ENCODE measurements at places on chromosomes 1 and 21.

- no peak for DNase-seq
Observed at GRCh38 chr1:114669562-114670082, at the start of gene DENND2C. Gene DENND2C, minus strand, starts transcription at chr1:114670049. Its CDS starts 44,065 bp downstream, at chr1:114625984.

- DNase-seq: no peak
Observed at GRCh38 chr1:160827418-160827817, 31.4 kb downstream of the LY9 start.

DNA sequence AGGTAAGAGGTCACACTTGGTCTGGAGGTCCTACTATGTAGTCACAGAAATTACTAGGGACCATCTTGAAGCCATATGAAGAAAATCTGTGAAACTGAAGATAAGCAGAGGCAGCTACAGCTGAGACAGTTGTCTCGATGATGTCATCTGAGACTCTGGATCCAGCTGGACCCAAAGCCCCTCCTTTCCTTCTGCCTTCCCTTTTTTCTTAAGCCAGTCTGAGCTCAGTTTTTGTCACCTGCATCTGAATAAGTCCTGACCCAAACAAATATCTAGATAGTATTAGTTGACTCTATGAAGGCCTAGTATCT, 143.3 kb downstream of the ETS2 start:
- DNase-seq: no peak

DNA sequence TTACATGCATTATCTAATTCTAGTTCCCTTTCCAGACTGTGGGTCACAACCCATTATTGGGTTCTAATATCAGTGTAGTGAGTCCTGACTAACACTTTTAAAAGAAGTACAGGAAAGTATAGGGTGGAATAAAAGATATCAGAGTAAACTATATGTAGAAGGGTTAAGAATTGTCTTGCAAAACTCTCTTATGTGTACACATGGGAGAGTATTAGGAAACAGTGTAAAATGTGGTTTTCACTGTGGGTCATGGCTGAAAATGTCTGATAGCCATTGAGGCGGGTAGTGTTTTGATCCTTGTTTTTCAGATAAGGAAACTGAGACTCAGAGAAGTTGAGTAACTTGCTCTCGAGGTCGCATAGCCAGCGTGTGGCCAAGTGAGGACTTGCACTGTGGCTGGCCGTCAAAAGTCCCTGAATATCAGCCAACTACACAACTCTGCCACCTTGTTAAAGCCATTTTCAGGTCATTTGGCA, 18.5 kb upstream of the MTARC1 start:
- DNase-seq: no peak

GRCh38 chr1:55522982-55523381, 307.8 kb upstream of the USP24 start:
- DNase-seq: no peak

- no peak for DNase-seq
Observed at GRCh38 chr1:119587341-119587740, 60.7 kb downstream of the ZNF697 start.

- no peak for DNase-seq
Observed at GRCh38 chr1:177163844-177164379, 600 bp downstream of the ASTN1 start.

- no peak for DNase-seq
Observed at GRCh38 chr1:2104621-2105427, 54.6 kb downstream of the PRKCZ start.

DNA sequence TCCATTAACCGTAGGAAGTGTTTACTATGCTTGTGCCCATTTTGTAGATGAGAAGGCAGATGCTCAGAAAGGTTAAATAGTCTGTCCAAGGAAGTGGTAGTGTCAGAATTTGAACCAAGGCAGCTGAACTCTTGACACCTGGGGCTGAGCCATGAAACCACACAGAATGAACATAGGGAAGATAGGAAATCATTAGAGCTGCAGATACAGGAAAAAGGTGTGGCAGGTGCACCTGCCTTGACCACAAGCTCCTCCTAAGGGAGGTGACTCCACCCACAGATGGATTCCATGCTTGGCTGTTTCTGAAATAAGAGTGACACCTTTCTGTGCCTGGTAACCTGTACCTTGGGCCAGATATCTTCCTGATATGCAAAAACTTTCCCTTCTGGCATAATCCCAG, 69.9 kb upstream of the IGSF21 start:
- DNase-seq: no peak
